Activated CD4-positive, CD25-positive, alpha-beta regulatory T cell treated with anti-CD3 and anti-CD28 coated beads, Interleukin-2, amount 50 U/mL, for 24 hours (primary cell): ENCODE measurements at places on chromosomes 3 and 15.

- no peak for ATAC-seq
These were observed 17.5 kb upstream of the ALPK3 start for GRCh38 chr15:84799511-84800187.

DNA sequence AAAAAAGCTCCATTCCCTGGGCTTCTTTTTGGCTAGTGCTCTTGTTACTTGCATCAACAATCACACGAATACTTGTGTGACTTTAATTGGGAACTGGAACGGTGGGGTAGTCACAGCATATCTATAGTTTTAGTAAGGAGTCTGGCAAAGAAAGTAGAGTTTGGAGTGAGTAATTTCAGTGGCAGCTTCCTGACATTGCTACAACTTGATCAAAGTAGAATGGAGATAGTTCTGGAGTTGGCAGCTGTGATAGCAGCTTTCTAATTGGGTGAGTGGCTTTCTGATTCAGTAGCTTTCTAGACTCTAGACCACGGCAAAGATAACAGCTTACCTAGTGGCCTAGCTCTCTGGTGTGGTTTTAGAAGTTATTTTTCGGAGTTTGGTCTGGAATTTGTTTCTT lies 475.0 kb downstream of the TUSC7 start:
- ATAC-seq, result no peak

GRCh38 chr15:69272891-69273290 lies 25.8 kb upstream of the PAQR5 start:
- no peak for ATAC-seq

DNA sequence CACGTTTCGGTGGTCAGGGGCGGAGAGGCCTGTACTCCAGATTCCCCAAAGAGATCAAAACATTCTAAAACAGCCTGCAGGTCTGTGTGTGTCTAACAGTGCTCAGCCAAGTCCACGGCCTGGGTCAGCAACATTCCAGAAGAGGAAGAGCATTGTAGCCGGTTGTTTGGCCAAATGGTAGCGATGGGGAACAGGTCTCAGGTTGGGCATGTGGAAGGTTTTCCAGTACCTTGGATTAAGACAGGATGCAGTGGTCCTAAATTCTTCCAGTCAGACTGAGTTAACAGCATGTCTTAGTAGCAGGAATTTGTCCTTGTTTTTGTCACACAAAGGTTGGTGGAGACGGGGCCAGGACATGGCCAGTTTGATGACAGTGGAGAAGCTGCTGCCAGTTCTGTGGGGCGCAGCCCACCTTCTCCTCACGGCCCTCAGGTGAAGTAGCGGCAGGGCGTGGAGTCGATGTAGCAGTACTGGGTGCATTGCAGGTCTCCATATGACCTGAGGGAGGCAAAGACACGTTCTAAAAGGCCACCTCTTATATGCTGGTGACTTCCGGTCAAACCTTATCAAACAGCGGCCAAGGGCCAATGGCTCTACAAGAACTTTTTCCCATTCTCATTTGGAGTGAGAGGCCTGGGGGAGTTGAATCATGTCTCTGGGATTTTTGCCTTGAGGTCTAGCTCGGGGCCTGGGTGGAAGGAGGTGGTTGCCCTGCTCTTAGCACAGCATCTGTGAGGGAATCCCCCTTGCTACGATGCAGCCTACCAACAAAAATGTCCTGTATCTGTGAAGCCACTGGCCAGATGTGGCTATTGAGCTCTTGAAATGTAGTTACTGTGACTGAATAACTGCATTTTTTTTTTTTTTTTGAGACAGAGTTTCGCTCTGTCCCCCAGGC lies 24.1 kb downstream of the EAF1 start:
- ATAC-seq, result no peak

- no peak for ATAC-seq
These were observed 20.1 kb downstream of the FAM3D start for GRCh38 chr3:58646503-58646902.
